ENCODE measurements at places on chromosomes 3 and 15.

- no peak for DNase-seq
Observed at GRCh38 chr15:72176159-72176558, 21.4 kb downstream of the GRAMD2A start.

- DNase-seq, result peak; percentile 35
Observed at GRCh38 chr3:99419116-99419515, 219.3 kb upstream of the COL8A1 start.

GRCh38 chr3:156150434-156151066 lies 30.2 kb downstream of the KCNAB1 start:
- DNase-seq, result peak; percentile 47

DNA sequence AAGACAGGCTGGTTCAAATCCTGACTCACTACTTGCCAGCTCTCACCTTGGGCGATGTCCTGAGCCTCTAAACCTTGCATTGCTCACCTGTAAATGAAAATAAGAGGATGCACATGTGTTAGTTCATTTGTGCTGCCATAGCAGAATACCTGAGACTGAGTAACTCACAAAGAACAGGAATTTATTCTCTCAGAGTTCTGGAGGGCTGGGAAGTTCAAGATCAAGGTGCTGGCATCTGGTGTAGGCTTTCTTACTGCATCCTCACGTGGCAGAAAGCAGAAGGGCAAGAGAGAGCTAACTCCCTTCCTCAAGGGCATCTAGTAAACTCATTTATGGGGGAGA lies 222.7 kb downstream of the MTHFS start:
- DNase-seq, result no peak

GRCh38 chr3:77871436-77871835 lies 831.5 kb downstream of the ROBO2 start:
- DNase-seq, result no peak

DNA sequence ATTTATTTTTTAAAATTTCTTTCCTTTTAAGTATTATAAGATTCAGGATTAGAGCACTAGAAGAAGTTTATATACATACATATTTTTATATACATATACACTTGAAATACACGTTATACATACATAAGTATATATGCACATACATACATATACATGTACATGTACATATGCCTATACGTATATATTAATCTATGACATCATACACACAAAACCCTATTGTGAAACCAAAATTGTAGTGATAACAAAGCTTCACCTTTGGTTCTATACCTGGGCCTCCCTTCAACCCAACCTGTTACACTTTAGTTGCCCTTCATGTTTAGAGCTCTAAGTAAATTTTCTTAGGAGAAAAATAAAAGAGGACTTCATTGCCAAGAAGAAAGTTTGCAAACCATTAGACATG lies 17.0 kb downstream of the AADACL2 start:
- DNase-seq, result no peak

DNA sequence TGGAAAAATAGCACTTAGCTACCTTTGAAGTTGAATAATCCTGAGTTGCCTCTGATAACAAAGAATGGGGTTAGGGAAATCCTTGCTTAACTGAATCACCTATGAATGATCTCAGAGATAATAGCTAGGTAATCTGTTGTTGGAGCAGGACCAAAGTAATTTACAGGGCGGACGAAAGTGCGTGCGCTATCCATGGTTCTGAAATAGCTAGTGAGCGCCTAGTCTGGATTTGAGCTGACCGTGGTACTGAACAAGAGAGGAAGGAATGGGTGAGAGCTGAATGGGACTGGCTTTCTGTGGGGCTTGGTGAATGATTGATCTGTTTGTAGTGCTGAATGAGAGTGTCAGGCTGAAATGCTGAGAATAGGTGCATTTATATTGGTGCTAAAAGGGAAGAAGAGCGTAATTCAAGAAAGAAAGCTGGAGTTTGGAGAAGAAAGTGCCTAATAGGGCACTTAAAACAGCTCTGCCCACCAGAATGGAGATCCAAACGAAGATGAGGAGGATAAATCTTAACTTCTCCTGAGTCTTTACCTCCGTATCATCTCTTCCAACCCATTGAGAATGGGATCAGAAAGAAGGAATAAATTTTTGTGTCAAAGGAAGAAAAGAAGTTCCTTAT lies 10.1 kb downstream of the SCN10A start:
- peak; percentile 40 for DNase-seq

GRCh38 chr15:25366058-25366457 lies 72.8 kb downstream of the UBE3A start:
- DNase-seq, result no peak

GRCh38 chr15:81282911-81283310 lies 41.0 kb downstream of the STARD5 start:
- no peak for DNase-seq

DNA sequence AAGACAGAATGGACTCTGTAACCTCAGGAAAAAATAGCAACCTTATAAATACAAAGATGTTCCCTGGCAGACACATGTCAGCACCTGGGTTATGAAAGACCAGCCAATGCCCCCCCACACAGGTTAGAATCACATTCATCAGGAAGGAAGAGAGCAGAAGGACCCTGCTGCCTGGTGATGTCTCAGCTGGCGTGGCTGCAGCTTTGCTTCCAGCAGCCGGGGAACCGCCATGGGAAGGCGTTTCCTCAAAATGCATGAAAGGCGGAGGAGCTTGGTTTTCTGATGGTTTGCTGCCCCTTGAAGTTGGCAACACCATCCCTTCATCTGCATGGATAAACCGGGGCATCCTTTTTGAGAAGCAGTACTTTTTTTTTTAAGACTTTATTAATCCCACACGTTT lies 10.9 kb upstream of the NSMCE3 start:
- DNase-seq, result no peak

GRCh38 chr15:71143373-71144310 lies 28.4 kb downstream of the THSD4 start:
- DNase-seq, result no peak

DNA sequence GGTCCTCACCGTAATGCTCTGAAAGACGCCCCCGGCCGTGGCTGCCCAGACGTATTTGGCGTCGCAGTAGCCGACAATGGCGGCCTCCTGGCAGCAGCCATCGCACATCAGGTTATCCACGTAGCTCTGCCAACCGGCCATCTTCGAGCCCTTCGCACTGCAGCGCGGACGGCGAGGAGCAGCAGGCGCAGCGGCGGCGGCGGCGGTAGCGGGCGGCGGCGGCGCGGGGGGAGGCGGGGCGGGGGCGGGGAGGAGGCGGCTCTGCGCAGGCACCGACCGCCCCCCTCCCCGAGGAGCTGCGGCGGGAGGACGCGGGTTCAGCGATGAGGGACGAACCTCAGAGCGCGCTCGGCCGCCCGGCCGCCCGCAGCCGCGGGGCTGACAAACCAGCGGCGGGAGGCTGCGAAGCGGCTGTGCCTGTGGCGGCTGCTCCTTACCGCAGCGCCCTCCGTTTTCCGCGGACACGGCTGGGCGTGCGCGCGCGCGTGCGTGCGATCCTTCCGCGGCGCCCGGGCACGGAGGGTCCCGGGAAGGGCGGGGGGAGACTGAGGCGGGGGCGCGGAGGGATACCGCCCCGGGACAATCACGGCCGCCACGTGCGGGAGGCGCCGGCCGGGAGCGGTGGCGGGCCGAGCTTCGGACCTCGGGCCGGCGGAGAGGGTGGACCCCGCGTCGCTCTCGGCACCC lies at the start of gene PFN2:
Gene PFN2 (minus strand): TSS at position 180 of the 687 bp plus-strand sequence. CDS start 39 bp downstream, at position 141.
- DNase-seq, result peak; percentile 45

DNA sequence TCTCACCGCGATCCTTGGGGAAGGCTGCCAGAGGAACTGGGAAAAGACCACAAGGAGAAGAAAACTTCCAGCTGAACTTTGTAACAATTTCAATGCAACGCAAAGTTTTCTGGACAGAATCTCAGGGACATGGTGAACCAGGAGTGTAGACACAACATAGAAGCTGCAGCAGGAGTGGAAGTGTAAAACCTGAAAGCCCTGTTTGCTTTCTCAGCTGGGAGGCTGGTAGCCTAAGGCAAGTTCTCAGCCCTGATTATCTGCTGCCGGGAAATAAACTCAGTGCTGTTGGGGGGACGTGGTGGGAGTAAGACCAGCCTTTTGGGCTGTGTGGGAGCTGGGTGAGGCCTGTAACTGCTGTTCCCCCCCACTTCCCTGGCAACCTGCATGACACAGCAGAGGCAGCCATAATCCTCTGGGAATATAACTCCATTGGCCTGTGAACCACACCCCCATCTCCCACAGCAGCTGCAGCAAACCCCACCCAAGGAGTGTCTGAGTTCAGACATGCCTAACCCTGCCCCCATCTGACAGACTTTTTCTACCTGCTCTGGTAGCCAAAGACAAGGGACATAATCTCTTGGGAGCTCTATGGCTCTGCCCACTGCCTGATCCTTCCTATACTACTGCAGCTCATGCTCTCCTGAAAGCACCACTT lies 106.7 kb downstream of the ZNF621 start:
- no peak for DNase-seq

- DNase-seq, result no peak
Observed at GRCh38 chr15:75058127-75058905, 34.9 kb downstream of the PPCDC start.

- DNase-seq, result no peak
Observed at GRCh38 chr3:123419181-123419849, 29.6 kb downstream of the ADCY5 start.

DNA sequence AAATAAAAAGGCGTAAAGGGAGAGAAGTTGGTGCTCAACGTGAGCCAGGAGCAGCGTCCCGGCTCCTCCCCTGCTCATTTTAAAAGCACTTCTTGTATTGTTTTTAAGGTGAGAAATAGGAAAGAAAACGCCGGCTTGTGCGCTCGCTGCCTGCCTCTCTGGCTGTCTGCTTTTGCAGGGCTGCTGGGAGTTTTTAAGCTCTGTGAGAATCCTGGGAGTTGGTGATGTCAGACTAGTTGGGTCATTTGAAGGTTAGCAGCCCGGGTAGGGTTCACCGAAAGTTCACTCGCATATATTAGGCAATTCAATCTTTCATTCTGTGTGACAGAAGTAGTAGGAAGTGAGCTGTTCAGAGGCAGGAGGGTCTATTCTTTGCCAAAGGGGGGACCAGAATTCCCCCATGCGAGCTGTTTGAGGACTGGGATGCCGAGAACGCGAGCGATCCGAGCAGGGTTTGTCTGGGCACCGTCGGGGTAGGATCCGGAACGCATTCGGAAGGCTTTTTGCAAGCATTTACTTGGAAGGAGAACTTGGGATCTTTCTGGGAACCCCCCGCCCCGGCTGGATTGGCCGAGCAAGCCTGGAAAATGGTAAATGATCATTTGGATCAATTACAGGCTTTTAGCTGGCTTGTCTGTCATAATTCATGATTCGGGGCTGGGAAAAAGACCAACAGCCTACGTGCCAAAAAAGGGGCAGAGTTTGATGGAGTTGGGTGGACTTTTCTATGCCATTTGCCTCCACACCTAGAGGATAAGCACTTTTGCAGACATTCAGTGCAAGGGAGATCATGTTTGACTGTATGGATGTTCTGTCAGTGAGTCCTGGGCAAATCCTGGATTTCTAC lies at the start of gene RARB:
Gene RARB (plus strand): TSS at position 322 of the 847 bp plus-strand sequence. CDS start 469 bp downstream, at position 791.
- DNase-seq, result peak; percentile 77

- DNase-seq, result peak; percentile 4
Observed at GRCh38 chr15:72785432-72785831, 1.9 kb upstream of the ADPGK start.
